ENCODE measurements at places on chromosomes 3 and 15. TPM values are rescaled to one million over a fixed set of nuclear protein-coding genes. Genes with fewer than 3 reads are reported as not detected.
A peak's percentile ranks its signal among the peaks of the same experiment; 100 is the strongest.

FAM3D gene
- total RNA-seq: 0.60 TPM

LACTB gene
- 17.6 TPM for total RNA-seq

GOLGA8T gene
- not detected for total RNA-seq

DNA sequence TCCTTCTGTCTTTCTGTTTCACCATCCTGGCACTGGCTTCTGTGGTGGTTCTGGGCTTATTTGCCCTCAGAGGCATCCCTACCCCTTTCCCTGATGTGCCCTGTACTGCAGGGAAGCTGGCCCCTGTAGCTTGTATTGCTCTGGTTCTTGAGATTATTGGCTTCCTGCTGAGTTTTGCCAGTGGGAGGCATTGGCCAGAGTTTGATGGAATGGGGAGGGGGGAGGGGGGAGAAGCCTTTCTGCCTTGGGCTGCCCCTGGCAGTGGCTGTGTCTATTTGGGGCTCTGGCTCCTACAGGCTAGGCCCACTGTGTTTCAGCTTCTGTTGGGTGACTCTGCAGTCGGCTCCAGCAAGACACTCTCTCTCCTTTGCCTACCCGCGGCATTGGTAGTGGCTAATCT, 41.6 kb upstream of the SEMA6D start:
- no peaks in the 10 kb centered on the region for H3K4me1 ChIP-seq
- H3K4me3 ChIP-seq: no peak overlapping the region
- H3K27me3 ChIP-seq: no peaks in the 10 kb centered on the region
- H3K27ac ChIP-seq: no peak overlapping the region
- no peaks in the 10 kb centered on the region for H3K36me3 ChIP-seq

- no peak for DNase-seq
- H3K27me3 ChIP-seq: no peaks in the 10 kb centered on the region
- H3K27ac ChIP-seq: no peak overlapping the region
- no peaks in the 10 kb centered on the region for H3K36me3 ChIP-seq
Observed at GRCh38 chr3:43294975-43295374, 8.6 kb downstream of the SNRK start.

- H3K4me3 ChIP-seq: no peak overlapping the region
- H3K36me3 ChIP-seq: no peaks in the 10 kb centered on the region
- DNase-seq: no peak
- H3K27ac ChIP-seq: no peak overlapping the region
- no peaks in the 10 kb centered on the region for H3K27me3 ChIP-seq
- no peaks in the 10 kb centered on the region for H3K4me1 ChIP-seq
Observed at GRCh38 chr3:59817511-59817910, 767.7 kb upstream of the CFAP20DC start.

DNA sequence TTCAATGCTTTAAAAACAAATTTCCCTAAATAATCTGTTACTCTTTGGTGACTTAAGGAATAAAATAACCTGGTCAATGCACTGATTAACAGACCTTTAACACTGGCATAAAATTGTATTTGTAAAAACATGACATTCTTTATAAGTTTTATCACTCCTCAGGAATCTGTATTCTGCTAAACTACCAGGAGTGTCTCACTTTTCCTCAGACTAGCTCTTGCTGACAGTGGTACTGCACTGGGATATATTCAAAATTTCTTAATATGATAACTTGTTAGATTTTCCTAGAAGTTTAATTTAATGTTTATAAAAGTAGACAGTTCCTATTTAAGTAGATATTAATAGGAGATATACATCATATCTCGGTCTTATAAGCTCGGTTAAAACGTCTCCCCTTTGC, 363.4 kb upstream of the ARHGEF26 start:
- H3K36me3 ChIP-seq: no peaks in the 10 kb centered on the region
- no peaks in the 10 kb centered on the region for H3K4me1 ChIP-seq
- H3K27me3 ChIP-seq: no peaks in the 10 kb centered on the region

DNA sequence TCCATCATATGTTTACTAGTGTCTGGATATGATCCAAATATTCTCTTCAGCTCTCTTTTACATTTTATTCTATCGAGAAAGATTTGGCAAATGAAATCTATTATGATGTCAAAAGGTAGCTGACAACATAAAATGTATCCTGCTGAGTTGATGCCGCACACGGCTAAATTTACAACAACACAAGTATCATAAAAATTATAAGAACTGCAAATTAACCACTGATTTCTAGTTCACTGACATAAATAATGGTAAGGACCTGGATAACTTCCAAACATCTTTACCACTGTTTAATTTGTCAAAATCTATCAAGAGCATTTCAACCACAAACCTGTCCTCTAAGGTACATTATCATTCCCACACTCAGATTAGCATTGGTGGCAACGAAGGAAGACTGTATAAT, 244.5 kb downstream of the FOXP1 start:
- H3K4me1 ChIP-seq: no peaks in the 10 kb centered on the region
- H3K27me3 ChIP-seq: no peaks in the 10 kb centered on the region
- H3K27ac ChIP-seq: no peak overlapping the region
- no peak for DNase-seq
- no peak overlapping the region for H3K4me3 ChIP-seq
- H3K36me3 ChIP-seq: no peaks in the 10 kb centered on the region

- no peak for DNase-seq
- H3K36me3 ChIP-seq: no peaks in the 10 kb centered on the region
- H3K27ac ChIP-seq: no peak overlapping the region
- no peak overlapping the region for H3K4me3 ChIP-seq
Observed at GRCh38 chr3:101690972-101691371, 4.5 kb upstream of the RPL24 start.

DNA sequence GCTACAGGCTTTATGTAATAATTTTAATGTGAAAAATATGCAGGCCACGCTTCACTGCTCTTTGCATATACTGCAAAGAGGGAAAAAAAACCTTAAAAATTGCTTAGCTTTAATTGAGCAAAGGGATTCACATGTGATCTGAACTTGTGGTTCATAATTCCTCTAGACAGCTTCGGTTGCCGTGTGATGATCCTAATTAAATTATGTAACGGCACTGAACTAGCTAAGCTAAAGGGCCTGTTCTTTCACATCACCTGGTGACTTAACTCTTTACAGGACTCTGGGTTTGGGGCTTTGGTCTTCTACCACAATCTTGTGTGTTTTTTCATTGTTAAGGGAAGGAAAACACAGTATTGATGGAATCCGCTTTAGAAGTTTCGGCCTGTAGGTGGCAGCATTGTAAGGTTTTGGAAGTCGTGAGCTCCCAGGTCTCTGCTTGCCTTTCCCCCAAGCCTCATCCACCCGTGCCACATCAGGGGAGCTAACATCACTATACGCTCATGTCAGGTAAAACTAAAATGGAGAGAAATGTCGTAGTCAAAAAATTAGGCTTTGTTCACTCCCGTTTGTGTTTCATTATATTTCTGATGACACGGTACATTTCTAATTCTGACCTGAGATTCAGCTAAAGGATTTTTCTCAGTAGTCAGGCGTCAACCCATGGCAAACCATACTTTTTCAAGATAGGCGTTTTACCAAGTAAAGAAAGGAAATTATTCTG, 205.6 kb upstream of the DPH6 start:
- H3K27me3 ChIP-seq: no peaks in the 10 kb centered on the region
- peak overlapping the region; percentile 35 for H3K4me3 ChIP-seq
- H3K36me3 ChIP-seq: no peaks in the 10 kb centered on the region
- H3K27ac ChIP-seq: no peak overlapping the region

GRCh38 chr3:141738891-141739363, 829 bp downstream of the RNF7 start:
- peak; percentile 70 for DNase-seq
- no peaks in the 10 kb centered on the region for H3K36me3 ChIP-seq
- H3K27me3 ChIP-seq: no peaks in the 10 kb centered on the region
- H3K4me1 ChIP-seq: no peaks in the 10 kb centered on the region

DNA sequence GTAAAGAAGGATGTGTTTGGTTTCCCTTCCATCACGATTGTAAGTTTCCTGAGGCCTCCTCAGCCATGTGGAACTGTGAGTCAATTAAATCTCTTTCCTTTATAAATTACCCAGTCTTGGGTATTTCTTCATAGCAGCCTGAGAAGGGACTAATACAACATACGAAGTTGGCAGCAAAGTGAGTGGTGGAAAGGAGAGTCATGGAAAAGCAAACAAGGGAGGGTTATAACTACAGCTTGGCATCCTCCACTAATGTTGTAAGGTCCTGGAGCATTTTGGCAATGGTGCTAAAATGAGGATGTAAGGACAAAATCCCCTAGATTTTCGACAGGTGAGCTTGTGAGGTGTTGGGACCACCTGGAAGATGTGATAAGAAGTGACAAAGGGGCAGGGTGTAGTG, 5.8 kb upstream of the TMEM41A start:
- no peak for DNase-seq
- H3K27ac ChIP-seq: no peak overlapping the region
- H3K4me1 ChIP-seq: peaks cover 8% of the 10 kb centered on the region
- no peaks in the 10 kb centered on the region for H3K36me3 ChIP-seq
- H3K4me3 ChIP-seq: no peak overlapping the region
- no peaks in the 10 kb centered on the region for H3K27me3 ChIP-seq

DNA sequence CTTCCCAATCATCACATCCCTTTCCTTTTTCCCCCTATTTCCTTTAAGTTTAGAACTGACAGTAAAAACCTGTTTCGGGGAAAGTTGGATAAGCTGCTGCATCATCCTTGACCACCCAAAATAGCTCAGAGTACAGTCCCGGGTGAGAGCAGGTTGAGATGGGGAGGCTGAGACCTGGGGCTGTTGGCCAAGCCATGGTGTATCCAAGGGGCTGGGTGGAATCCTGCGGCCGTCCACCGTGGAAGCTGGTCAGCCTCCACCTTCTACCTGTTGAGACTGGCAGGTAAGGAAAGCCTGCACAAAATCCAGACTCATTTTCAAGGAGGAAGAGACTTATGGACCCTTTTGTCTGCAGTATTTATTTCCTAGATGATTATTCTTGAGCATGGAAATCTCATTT, 128.2 kb upstream of the PLXNA1 start:
- H3K4me3 ChIP-seq: no peak overlapping the region
- no peak for DNase-seq
- no peak overlapping the region for H3K27ac ChIP-seq
- no peaks in the 10 kb centered on the region for H3K36me3 ChIP-seq

- H3K27me3 ChIP-seq: no peaks in the 10 kb centered on the region
- no peak overlapping the region for H3K4me3 ChIP-seq
- no peak overlapping the region for H3K27ac ChIP-seq
- DNase-seq: no peak
Observed at GRCh38 chr3:52848617-52849016, 13.8 kb upstream of the MUSTN1 start.

DNA sequence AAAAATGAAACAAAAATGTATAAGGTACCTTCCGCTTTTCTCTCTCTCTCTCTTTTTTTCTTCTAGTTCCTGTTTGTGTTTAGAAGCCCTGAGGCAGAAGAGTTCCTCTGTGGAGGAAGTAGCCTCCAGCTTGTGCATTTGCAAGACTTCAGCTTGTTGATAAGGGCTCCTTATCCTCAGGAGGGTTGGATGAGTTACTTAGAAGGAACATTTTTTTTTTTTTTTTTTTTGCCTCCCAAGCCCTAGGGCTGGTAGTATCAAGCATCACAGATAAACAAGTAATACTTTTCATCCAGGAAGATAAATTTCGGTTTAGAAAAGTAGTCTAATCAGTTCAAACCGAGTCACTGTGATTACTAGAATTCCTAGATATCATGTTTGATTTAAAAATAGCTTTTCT, 91.0 kb upstream of the CBLB start:
- H3K4me3 ChIP-seq: no peak overlapping the region
- no peak for DNase-seq

DNA sequence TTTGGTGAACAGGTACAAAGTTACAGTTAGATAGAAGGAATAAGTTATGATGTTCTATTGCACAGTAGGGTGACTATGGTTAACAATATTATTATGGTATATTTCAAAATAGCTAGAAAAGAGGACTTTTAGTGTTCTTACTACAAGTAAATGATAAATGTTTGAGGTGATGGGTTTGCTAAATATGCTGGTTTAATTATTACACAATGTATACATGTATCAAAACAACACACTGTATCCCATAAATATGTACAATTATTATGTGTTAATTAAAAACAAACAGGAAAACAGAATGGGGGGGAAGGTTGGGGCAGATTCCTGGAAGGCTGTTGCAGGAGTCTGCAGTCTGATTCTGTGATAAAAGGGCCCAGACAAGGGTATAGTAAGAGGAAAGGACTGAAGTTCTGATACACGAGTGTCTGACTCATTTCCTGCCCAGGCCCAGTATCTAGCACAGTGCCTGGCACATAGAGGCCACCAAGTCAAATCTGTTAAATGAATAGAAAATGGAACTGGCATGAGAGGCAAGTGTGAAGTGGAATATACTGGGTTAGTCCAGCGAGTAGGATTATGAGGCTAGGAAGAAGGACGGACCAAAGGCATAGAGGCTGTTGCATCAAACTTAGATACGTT, 7.2 kb upstream of the ENTPD3 start:
- no peaks in the 10 kb centered on the region for H3K27me3 ChIP-seq
- no peaks in the 10 kb centered on the region for H3K36me3 ChIP-seq
- H3K4me3 ChIP-seq: no peak overlapping the region
- H3K27ac ChIP-seq: no peak overlapping the region
- H3K4me1 ChIP-seq: no peaks in the 10 kb centered on the region

DNA sequence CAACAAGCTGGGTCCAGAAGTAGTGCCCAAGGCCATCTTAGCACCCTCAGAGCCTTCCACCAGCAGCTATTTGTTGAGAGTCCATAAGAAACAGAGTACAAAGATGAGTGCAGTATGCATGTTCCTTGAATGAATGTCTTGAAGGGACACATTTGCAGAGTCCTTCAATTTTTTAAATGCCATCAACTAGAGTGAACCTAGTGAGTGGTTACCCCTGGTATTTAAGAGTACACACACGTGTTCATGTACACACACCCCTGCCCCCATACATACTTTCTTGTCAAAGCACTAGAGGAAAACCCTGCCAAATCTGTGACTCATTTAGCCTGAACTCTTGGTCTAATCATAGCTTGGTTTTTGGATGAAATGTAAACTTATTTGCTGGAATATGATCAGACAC, 84.5 kb upstream of the GALNT15 start:
- H3K27ac ChIP-seq: no peak overlapping the region
- no peak overlapping the region for H3K4me3 ChIP-seq
- H3K36me3 ChIP-seq: no peaks in the 10 kb centered on the region
- no peak for DNase-seq
- no peaks in the 10 kb centered on the region for H3K27me3 ChIP-seq
- no peaks in the 10 kb centered on the region for H3K4me1 ChIP-seq

GRCh38 chr3:38611866-38612265, 37.6 kb downstream of the SCN5A start:
- H3K4me1 ChIP-seq: no peaks in the 10 kb centered on the region
- DNase-seq: no peak
- H3K27me3 ChIP-seq: no peaks in the 10 kb centered on the region
- no peak overlapping the region for H3K27ac ChIP-seq

- peaks cover 10% of the 10 kb centered on the region for H3K4me1 ChIP-seq
- DNase-seq: no peak
- no peak overlapping the region for H3K4me3 ChIP-seq
- H3K36me3 ChIP-seq: no peaks in the 10 kb centered on the region
- H3K27ac ChIP-seq: no peak overlapping the region
Observed at GRCh38 chr3:183554377-183554776, 1.1 kb downstream of the KLHL6 start.
